ENCODE measurements at places on chromosomes 6 and 20. TPM values are rescaled to one million over a fixed set of nuclear protein-coding genes. Genes with fewer than 3 reads are reported as not detected.

The XKR7 gene
- total RNA-seq = not detected

The KCNK15 gene
- total RNA-seq = 11.1 TPM

The ACTL10 gene
- 3.4 TPM for total RNA-seq

The DLL1 gene
- total RNA-seq = 0.86 TPM

The CEP250 gene
- 15.5 TPM for total RNA-seq

The BCAS1 gene
- total RNA-seq = not detected

The BCLAF1 gene
- 62.6 TPM for total RNA-seq

The PSORS1C1 gene
- total RNA-seq = 0.22 TPM

DNA sequence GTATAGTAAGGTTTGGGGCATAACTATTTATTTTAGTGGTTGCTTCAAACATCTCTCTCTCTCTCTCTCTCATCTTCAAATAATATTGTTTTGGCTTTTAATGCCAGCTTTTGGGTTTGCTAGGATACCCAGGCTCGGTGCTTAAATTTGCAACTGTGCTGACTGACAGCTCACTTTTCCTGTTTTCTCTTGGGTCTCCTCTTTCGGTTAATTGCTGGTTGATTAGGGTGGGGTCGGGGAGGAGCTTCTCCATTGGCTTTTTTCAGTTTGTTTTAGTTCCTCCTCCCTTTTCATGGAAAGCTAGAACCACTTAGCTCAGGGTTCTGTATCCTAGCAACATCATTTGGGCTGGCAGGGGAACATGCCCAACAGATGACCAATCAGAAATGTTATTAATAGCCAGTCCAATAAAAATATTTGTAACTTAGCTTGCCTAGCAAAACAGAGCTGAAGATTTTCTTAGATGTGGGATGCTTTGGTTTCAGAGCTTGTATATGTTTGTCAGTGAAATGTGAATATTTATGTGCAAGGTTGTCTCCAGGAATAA lies 11.3 kb downstream of the TFAP2B start:
- H3K4me3 ChIP-seq = no peak overlapping the region
- peaks cover 34% of the 10 kb centered on the region for H3K27me3 ChIP-seq
- no peaks in the 10 kb centered on the region for H3K36me3 ChIP-seq
- no peak for DNase-seq
- H3K27ac ChIP-seq = no peak overlapping the region

DNA sequence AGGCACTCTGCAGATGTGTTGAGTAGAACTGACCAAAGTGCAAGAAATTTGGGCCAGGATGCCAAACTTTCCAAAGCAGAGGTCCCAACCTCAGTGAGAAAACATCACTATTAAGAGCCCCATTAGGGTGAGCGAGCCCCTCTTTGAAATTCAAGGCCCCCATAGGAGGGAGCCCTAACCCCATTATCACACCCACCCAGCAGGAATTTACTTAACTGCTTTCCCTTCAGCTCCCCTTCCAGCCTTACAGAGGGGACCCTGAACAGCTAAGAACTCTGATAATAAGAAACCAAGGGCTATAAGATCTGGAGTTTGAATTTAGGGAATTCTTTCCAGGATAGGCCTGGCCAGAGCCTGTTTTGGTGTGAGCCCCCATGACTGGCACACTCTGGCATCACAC lies 130.6 kb downstream of the NFATC2 start:
- no peaks in the 10 kb centered on the region for H3K27me3 ChIP-seq
- no peak for DNase-seq
- H3K4me1 ChIP-seq = peaks cover 8% of the 10 kb centered on the region
- H3K4me3 ChIP-seq = no peak overlapping the region
- H3K27ac ChIP-seq = peak overlapping the region; percentile 16
- no peaks in the 10 kb centered on the region for H3K36me3 ChIP-seq

DNA sequence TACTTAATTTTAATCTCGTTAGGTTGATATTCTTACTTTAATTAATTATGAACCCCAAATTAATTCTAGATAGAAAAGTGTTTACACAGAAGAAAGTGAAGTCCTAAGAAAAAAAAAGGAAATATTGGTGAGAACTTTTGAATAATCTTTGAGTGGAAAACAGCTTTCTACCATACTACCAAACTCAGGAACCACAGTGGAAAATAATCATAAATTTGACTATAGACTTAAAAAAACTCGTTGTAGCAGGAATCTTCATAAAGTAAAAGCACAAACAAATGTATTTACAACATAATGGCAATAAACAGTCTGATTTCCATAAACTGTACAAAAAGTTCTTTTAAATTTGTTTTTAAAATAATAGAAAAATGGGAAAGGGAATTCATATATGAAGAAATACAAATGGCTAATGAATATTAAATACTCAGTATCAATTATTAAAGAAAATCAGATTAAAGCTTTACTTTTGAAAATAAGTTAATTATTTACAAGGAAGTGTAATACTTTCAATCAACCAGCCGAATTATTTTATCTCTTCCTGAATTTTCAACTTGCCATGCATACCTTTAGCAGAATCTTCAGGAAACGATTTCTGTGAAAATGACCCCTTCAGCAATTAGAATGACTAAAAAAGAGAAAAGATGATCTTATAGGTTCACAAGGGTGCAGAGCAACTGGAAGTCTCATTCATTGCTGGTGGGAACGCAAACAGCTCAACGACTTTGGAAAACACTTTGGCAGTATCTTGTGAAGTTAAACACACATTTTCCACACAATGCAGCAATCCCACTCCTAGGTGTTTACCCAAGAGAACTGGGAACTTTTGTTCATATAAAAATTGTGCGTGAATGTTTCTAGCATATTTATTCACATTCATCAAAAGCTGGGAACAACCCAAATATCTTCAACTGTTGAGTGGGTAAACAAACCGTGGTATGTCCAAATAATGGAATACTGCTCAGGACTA lies 38.5 kb upstream of the BMP6 start:
- H3K4me1 ChIP-seq = peaks cover 16% of the 10 kb centered on the region
- no peaks in the 10 kb centered on the region for H3K36me3 ChIP-seq
- no peak overlapping the region for H3K4me3 ChIP-seq

DNA sequence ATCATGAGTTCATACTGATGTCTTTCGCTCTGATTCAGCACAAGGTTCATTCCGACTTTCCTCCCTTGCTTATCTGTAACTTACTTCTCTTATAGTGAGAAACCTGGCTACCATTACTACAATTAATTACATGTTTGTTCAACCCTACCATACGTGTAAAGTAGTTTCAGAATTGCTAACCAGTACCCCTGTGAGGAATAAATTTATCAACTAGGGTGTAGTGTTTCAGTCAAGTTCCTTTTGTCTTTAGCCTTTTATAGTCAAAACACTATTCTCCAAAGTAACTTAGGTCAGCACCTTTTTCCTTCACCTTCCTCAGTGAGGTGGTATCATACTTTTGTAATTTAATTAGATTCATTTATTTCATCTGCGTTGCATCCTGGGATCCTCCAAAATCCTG lies 64.9 kb downstream of the MAP3K4 start:
- H3K27ac ChIP-seq = no peak overlapping the region
- no peaks in the 10 kb centered on the region for H3K27me3 ChIP-seq
- H3K36me3 ChIP-seq = 0 out of 2 replicates have a peak, but pooled peaks cover 5% of the 10 kb centered on the region
- H3K4me1 ChIP-seq = peaks cover 11% of the 10 kb centered on the region
- no peak overlapping the region for H3K4me3 ChIP-seq

DNA sequence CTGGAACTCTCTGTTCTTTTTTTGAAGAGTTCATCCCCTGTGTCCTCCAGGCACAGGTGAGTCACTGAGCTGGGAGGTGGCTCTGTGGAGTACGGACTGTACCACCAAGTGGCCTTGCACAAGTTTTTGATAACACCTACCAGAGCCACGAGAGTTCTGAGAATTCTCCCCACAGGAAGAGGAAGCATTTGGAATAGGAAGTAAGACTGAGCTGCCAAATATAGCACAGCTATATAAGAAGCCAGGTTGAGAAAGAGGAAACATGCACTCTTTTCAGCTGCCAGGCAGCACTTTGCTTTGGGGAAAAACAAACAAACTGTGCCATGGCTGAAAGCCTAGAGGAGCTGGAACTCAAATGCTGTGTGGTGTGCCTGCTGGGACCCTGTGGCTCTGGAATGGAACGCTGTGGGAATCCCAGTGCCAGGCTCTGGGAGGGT lies 70.8 kb upstream of the RIPOR2 start:
- H3K36me3 ChIP-seq = no peaks in the 10 kb centered on the region
- peaks cover 42% of the 10 kb centered on the region for H3K4me1 ChIP-seq
- DNase-seq = peak; percentile 62
- H3K27ac ChIP-seq = peak overlapping the region; percentile 60
- no peaks in the 10 kb centered on the region for H3K27me3 ChIP-seq
- no peak overlapping the region for H3K4me3 ChIP-seq

DNA sequence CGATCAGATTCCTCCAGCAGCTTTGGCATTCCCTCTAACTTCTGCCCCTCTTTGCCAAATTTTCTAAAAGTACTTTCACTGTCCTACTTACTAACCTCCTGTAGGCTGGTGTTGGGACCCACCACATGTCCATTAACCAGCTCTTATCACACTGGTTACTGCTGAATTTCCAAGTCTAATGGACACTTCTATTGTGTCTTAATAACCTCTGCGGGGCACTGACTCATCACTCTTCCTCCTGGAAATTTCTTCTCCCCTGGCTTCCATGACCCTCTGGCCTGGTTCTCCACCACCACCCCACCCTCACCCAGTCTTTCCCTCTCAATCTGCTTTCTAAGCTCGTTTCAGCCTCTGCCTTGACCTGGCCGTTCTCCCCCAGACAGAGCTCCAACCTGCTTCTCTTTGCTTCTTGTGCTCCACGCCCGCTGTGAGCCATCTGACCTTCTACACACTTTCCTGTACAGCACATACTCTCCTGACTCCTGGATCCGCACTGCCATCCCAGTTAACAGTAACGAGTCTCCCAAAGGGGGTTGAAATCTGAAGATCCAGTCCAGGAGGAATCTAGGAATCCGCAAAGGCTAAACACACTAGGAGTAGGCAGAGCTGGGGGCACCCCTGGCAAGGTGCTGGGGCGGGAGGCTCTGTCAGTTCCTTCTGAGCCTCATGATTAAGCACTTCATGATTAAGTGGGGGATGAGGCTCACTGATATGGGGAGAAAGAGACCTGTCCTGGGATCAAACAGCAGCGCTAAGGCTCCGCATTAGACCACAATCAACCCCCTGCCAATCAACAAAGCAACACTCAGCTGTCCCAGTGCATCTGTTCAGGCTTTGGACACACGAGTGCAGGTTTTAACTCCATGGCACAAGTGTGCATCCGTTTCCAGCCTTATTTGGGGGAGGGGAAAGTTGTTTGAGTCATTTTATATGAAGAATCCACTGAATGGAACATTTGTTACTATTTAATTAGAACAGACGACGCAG lies 146.3 kb downstream of the LY86 start:
- H3K36me3 ChIP-seq = no peaks in the 10 kb centered on the region
- H3K4me1 ChIP-seq = peaks cover 14% of the 10 kb centered on the region
- H3K27ac ChIP-seq = no peak overlapping the region

DNA sequence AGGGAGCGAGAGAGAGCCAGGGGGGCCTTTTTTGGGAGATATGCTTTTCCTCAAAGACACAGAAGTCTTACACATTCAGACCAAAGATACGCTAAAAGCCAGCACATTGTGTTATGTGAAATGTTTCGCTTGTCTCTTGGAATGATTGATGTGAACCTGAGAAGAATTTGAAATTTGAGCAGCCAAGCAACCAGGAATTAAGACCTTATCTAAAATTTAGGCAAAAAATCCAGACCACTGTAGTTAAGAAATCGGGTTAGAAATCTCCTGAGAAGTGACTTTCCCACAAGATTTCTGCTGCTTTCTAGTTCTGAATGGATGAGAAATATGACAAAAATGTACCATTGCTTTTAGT lies 223.2 kb upstream of the GMDS start:
- H3K27me3 ChIP-seq = peaks cover 67% of the 10 kb centered on the region
- no peak overlapping the region for H3K27ac ChIP-seq
- H3K4me3 ChIP-seq = no peak overlapping the region
- no peak for DNase-seq
- H3K36me3 ChIP-seq = no peaks in the 10 kb centered on the region

- H3K4me3 ChIP-seq = no peak overlapping the region
- no peaks in the 10 kb centered on the region for H3K27me3 ChIP-seq
- peaks cover 24% of the 10 kb centered on the region for H3K4me1 ChIP-seq
- DNase-seq = no peak
These were observed 4.0 kb downstream of the TNFRSF6B start for GRCh38 chr20:63700199-63701050.

DNA sequence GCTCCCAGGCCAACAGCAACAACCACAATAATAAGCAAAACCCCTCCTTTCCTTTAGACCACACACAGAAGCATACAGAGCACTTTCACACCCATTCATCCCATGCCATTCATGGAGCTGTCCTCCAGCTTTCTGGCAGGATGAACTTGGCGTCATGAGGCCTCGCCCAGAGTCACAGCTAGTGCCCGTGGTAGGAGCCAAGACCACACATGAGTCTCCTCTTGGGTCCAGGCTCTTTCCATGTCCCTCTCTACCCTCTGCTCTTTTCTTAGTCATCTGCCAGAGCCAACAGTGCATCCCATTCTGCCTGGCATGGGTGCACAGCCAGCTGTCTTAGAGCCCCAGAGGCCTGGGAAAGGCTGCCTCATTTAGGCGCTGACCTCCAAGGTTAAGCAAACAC lies 1.8 kb upstream of the TGM3 start:
- H3K4me3 ChIP-seq = no peak overlapping the region
- no peak overlapping the region for H3K27ac ChIP-seq
- H3K36me3 ChIP-seq = no peaks in the 10 kb centered on the region
- no peak for DNase-seq
- H3K27me3 ChIP-seq = no peaks in the 10 kb centered on the region

- no peaks in the 10 kb centered on the region for H3K27me3 ChIP-seq
- DNase-seq = no peak
- no peak overlapping the region for H3K4me3 ChIP-seq
- H3K4me1 ChIP-seq = peaks cover 45% of the 10 kb centered on the region
These were observed 68.2 kb downstream of the PRDM1 start for GRCh38 chr6:106154326-106154725.

DNA sequence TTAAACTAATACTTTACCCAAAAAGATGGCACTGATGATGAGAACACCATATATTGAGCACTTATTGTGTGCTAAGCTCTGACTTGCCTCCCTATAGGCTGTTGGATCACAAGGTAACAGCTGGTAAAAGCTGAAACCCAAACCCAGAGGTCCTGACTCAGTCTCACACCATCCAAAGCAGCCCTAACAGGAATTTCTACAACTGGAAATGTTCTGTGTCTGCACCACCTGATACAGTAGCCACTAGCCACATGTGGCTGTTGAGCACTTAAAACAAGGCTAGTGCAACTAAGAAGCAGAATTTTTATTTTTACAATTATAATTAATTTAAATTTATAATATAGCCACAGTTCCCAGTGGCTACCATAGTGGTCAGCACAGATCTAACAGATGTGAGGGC lies 15.6 kb upstream of the MATN4 start:
- peaks cover 30% of the 10 kb centered on the region for H3K36me3 ChIP-seq
- DNase-seq = peak; percentile 68
- H3K4me1 ChIP-seq = no peaks in the 10 kb centered on the region
- H3K27me3 ChIP-seq = no peaks in the 10 kb centered on the region
- H3K27ac ChIP-seq = peak overlapping the region; percentile 39

DNA sequence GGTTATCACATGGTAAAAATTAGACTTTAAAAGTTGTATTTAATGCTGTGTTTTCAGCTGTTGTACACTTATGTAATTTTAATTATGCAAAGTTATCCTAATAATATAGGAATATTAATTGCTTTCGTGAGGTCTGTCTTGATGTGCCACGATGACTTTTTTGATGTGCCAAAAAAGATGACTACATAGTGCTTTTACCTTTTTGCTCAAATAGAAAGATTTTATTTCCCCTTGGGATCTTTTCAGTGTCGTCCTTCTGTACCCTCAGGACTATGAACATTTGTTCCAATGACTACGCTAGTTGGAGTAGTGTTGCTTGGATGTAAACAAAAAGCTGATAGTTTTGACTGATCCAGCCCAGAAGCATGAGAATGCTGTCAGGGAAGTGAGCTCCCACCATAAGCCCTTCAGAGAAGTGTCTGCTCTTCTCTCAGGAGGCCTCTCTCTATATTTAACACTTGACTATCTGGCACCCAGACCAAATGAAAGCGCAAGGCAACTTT lies 1.2 kb upstream of the CD164 start:
- no peaks in the 10 kb centered on the region for H3K27me3 ChIP-seq
- peaks cover 26% of the 10 kb centered on the region for H3K4me1 ChIP-seq
- DNase-seq = peak; percentile 27
- H3K4me3 ChIP-seq = peak overlapping the region; percentile 87
